ENCODE measurements at places on chromosomes 4 and X. TPM values are rescaled to one million over a fixed set of nuclear protein-coding genes. Genes with fewer than 3 reads are reported as not detected.

- peak; percentile 64 for DNase-seq
These were observed 44.4 kb upstream of the TMSB15B start for GRCh38 chrX:103918050-103918449.

DNA sequence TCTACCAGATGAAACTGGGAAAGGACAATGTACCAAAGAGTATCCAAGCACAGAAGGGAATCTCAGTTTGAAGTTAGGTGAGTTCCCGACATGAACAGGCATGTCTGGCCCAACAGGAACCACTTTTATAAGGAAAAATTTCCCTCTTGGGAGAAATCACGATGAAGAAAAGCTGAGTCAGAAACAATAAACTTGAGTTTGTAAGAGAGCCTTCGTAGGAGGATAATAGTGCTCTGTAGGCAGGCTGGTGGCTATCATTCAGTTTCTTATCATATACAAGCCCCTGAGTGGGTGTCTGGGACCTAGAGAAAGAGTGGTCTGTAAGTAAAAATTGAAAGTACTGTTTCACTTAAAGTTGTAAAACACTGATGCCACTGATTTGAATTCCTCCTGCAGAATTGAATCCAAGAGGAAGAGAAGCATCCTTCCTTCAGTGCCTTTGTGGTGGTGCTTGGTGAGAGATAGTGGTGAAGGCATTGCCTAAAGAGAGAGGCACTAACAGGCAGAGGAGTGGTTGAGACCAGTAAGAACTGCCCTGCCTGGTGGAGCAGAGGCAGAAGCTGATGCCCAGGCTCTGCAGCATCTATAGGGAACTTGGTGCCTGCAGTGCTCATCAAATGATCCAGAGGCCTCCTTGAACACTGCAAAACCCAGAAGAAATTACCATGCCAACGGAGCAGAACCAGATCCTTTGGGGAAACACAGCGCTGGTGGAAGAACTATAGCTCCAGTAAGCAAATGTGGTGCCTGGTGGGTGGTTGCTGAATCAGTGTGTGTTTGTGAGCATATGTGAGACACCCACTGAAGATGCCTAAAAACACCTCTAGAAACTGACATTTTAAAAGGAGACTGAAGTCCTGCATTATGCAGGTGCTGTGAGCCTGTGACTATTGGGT, 31.7 kb upstream of the METAP1 start:
- DNase-seq = peak; percentile 5

ANOS1 gene
- total RNA-seq = 0.08 TPM

BEND4 gene
- total RNA-seq = not detected

FHIP1A gene
- total RNA-seq = 1.2 TPM

Data from myocyte (in vitro differentiated cells).